Muscle of arm (tissue), 14 donors: ENCODE measurements at places on chromosomes 7 and 10. TPM values are rescaled to one million over a fixed set of nuclear protein-coding genes. Genes with fewer than 3 reads are reported as not detected.

Gene HSPA12A
- 6.9 TPM for polyA plus RNA-seq

Gene IFIT1B
- 0.23 TPM for polyA plus RNA-seq

Gene IDE
- polyA plus RNA-seq, result 16.8 TPM

Gene H2BK1
- polyA plus RNA-seq, result not detected

Gene PHKG1
- polyA plus RNA-seq, result not detected

Gene NANOS1
- 3.6 TPM for polyA plus RNA-seq

Gene OR13A1
- not detected for polyA plus RNA-seq

Gene NPY4R
- polyA plus RNA-seq, result not detected

Gene ADRA2A
- 2.2 TPM for polyA plus RNA-seq

Gene HHEX
- 6.2 TPM for polyA plus RNA-seq

Gene TFR2
- 0.61 TPM for polyA plus RNA-seq
